ENCODE measurements at places on chromosomes 1 and 21. TPM values are rescaled to one million over a fixed set of nuclear protein-coding genes. Genes with fewer than 3 reads are reported as not detected.

IL22RA1 gene
- total RNA-seq: not detected

PDZK1 gene
- not detected for total RNA-seq

GJA8 gene
- not detected for total RNA-seq

EXTL1 gene
- total RNA-seq: 0.23 TPM

MPZ gene
- total RNA-seq: 0.53 TPM

ENAH gene
- 155 TPM for total RNA-seq

GABRD gene
- total RNA-seq: 0.12 TPM

SPRR1B gene
- total RNA-seq: not detected

GJA4 gene
- total RNA-seq: 40.6 TPM

CLCA2 gene
- total RNA-seq: 9.7 TPM

F13B gene
- total RNA-seq: not detected

ZBTB8B gene
- not detected for total RNA-seq

CFHR2 gene
- not detected for total RNA-seq

HEATR1 gene
- total RNA-seq: 18.0 TPM

CYP4A22 gene
- not detected for total RNA-seq

RGS1 gene
- total RNA-seq: not detected

All from smooth muscle cell of the coronary artery (primary cell).